ENCODE measurements at places on chromosomes 2 and 18.

DNA sequence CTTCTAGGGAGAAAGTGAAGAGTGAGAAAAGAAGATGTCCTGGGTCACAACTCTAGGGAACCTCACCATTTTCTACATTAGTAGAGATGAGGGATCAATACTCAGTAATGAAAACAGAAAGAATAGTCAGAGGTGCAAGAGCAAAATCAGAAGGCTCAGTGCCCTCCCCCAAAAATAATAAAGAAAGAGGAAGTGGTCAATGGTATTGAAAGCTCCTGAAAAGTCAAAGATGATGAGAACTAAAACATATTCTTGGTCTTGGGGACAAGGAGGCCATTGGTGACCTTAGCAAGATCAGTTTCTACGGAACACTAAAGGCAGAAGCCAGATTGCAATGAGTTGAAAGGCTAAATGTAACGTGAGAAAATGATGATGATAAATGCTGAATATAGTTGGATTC is 24.5 kb upstream of the MYO1B start:
- DNase-seq, result no peak

DNA sequence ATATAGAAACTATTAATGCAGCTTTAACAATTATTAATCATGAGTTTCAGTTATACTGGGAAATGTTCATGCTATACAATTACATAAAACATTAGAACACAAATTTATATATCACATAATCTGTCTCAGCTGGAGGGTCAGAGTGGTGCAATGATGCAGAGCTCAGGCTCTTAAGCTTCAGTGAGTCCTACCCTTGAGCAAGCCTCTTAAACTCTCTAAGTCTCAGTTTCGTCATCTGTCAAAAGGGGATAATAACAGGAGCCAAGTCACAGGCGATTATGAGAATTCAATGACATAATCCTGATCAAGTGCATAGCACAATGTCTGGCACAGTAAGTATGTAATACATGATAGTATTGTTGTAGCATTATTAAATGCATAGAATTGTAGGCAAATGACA is 46.0 kb downstream of the LAMA1 start:
- no peak for DNase-seq

- no peak for DNase-seq
Measured at GRCh38 chr18:77032181-77032701, 100.3 kb downstream of the MBP start.

- DNase-seq, result no peak
Measured at GRCh38 chr18:12324991-12325725, 17.1 kb downstream of the TUBB6 start.

GRCh38 chr2:98601532-98602132 is 6.7 kb downstream of the COA5 start:
- peak; percentile 29 for DNase-seq

DNA sequence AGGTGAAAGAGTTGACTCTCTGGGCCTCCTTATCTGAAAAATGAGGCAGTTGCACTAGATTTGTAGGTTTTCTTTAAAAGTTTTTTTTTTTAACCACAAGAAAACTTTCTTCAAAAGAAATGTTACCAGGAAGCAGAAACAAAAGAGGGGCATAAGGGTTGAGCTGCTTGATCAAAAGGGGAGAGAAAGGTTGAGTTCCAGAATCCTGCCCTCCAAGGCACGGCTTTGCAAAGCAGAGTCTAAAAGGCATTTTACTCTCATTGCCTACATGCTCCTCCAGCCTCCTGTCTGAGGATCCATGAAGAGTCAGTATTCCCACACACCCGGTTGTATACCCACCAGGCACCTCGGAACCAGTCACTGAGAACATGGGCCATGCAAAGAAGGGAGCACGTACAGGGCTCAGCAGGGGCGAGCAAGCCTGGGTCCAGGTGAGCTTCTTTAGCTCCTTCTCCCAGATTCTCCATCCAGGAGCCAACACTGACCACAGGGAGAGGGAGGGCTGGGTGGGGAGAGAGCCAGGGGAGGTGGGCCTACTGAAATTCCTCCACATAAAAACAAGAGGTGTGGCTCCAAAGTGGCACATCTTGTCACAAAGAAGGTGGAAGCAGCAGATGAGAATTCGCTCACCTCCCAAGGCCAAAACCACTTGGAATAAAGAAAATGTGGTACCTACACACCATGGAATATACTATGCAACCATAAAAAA is 116.0 kb upstream of the EPC2 start:
- DNase-seq, result no peak

- peak; percentile 27 for DNase-seq
Measured at GRCh38 chr2:110948027-110948674, 172.6 kb upstream of the BCL2L11 start.

DNA sequence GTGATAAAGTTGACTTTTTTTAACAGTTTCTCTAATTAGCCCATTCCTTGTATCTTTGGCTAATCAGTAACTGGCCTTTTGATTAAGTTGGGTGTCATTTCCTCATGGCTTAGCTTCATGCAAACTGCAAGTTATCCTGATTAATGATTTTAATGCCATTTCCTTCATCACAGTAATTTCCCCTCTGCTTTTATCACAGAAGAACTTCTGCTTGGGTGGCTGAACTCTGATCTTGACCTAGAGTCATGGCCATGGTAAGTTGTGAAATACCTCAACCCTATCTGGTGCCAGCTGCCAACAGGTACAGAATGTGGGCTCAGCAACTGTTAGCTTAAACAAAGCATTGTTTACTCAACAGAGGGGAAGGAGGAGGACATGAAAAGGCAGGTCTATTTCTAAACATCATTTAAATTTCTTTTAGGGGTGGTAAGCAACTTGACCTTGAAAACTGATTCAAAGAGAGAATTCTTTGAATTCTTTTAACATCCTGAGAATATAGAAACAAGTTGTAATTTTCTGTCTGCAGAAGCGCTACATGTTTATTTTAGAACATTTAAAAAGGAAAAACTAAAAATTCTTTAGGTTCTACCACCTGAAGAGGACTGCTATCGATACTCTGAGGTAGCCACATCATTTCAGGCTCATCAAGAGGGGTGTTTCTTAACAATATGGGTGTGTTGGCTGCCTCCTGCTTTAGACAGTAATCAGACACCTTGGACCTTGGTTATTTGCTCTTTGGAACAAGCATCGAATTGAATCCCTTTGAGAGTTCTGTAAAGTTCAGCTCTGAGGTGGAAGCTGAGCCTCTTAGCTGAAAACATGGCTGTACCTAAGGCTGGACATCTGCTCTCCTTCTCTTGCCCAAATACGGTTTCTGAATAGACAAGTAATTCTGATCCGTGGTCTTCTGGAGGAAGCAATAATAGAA is 39.7 kb downstream of the ANXA4 start:
- DNase-seq, result peak; percentile 15

DNA sequence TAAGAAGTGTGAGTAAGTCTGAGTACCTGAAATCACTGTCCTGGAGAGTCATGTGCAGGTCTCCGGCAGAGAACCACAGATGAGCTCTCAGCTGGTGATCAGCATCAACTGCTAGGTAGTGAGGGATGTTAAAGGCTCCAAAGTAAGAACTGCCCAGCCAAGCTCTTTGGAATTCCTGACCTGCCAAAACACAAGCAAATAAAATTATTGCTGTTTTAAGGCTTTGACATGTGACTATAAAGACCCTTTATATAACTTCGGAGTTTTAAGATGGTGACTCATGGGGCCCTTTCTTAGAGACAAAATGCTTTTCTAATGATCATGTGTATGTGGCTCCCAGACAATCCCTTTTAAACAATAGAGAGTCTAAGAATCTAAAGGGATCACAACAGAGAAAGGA is 855.7 kb downstream of the TRIB2 start:
- no peak for DNase-seq

GRCh38 chr2:19669559-19669958 is 232.2 kb downstream of the TTC32 start:
- no peak for DNase-seq

GRCh38 chr2:73268830-73269685 is 15.2 kb downstream of the FBXO41 start:
- DNase-seq, result peak; percentile 70

DNA sequence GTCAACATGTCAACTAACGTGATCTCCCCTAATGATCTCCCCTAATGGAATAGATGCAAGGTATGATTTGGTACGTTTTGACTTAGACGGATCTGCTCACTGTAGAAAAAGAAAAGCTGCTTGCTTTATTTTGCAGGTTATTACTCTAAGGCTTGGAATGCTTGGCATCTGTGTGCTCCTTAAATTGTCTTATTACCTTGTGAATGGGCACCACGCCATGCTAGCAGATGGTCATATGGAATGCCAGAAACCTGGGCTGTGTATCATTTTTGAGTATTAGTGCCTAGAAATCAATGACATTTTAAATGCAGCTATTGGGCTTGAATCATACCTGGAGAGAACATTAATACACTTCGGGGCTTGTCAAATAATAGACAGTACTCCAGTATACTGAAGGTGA is 16.5 kb upstream of the FIGN start:
- no peak for DNase-seq

DNA sequence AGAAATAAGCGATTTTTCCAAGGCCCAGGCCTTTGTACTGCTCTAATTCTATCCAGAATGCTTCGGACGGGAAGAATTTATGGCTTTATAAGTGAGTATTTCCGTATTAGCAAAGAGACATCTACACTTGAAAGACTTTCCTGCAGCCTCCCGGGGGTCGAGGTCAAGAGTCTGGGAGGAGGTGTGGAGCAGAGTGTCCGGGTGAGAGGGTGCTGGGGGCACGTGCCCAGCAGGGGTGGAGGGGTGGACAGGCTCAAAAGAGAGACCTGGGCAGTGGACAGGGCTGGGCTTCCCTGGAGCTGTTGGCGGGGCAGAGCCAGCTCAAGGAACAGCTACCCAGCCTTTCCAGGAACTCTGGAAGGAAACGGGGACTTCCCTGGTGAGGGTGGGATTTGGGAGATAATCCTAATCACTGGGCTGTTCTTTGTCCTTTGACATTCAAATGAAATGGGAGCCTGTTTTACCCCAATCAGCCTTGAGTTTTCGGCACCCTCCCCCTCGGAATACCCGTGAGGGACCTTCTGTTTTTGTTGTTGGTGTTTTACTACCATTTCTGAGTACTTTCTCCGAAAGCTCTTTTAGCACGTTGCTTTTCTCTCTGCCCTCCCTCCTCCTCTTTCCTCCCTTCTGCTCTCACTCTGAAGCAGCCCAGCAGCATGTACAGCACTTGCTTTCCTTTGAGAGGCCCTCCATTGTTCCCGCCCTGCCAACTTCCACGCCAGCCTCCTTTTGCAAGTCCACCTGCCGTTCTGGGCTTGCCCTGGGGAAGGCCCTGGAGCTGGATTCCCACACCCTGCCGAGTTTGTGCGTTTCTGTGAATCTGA is 164.7 kb downstream of the AGAP1 start:
- DNase-seq, result peak; percentile 18

DNA sequence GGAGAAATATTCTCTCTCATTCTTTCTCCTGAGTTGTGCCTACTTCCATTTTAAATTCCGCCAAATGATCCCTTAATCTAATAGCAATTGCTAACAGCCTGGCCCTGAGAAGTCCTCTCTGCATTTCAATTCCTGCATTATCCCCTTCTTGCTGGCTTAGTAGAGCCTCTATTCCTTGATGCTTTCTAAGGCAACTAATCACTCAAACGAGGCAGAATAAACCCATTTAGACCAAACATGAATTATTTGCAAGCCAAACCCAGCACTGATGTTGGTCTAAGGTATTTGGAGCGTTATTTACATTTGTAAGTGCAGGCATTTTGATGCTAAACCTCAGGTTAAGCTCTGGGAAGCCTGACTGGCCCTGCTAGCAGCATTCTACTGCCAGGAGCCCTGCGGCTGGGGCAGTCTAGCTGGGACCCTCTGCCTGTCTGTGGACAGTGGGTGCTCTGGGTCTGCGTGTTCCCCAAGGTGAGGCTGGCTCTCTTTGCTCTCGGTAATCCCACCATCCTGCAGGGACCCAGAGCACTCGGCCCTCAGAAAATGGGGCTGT is 173.1 kb upstream of the HS6ST1 start:
- no peak for DNase-seq

GRCh38 chr2:55452879-55453278 is 33.2 kb upstream of the CCDC88A start:
- peak; percentile 47 for DNase-seq

DNA sequence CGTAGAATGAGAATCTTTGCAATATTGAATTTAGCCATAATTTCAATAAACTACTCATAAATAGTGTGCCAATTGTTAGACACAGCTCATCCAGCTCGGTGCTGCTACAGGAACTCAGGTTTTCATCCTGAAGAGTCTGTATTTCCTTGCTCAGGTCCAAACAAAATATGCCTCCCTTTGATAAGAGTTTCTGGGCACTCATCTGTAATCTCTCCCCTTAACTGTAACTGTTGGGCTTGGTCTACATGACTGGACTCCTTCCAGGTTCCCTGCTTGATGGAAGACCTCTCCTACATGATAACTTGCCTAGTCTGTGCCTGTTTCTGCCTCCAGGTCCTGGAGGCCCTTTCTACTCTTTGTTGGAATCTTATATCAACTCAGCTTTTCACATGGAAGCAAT is 57.9 kb downstream of the GCA start:
- DNase-seq, result no peak

DNA sequence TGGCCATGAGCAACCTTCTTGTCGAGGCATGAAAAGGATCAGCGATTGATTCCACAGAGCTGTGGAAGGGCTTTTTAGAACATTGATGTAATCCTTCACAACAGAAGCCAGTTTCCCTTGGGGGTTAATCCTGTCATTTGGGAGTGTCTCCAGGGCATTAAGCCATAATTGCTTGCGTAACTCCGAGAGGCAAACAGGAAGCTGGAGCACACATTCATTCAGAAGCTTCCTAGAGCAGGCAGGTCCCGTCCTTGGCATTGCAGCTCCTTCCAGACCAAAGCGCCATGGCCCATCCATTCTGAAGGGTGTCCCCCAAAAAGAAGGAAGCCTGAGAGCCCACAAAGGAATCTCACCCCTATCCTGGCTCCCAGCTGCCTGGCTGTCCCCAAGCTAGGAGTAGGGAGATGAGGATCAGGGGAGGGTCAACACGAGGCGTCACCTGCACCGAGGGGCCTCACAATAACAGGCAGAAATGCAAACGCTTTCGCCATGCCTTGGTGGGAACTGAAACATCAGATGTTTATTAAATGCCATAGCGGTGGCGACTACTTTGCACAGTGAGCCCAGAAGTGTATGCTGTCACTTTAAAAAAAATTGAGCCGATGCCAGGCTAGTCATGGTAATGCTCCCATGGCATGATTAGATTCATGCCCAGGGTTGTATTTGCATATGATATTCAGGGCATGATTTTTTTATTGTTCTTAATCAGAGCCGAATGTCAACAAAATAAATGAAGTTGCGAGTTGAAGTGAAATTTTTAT is 339.4 kb downstream of the BCL11A start:
- peak; percentile 77 for DNase-seq

DNA sequence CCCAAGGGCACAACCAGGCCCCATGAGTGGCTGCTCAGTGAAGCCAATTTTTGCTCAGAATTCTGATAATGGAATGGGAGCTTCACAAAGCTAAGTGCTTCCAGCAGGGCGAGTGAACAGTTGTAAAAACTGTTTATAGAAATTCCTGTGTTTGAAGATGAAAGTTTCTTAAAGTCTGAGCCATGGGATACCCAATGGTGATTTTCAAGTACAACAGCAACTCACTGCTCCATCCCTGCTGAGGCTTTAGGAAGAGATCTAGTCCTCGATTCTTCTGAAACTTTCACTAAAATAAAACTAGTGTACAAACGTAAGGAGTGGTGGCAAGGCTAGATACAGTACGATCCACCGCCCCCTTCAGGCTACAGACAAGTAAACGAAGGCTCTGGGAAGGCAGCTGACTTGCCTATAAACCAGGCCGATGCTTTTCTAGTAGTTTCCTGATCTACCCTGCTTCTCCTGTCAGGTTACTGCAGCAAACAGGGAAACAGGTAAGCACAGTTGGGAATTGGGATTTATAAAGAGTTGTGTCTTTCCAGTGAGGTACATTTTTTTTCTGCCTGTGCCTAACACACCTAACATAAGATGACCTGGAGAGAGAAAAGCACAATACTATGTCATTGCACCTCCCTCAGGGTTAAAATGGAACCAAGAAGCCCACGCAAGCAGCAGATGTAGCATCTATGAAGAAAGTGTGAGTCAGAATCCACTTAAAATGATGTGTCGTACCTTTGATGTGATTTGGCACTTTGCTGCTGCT is 108.7 kb downstream of the UXS1 start:
- DNase-seq, result no peak

Data from NCI-H2029 (cell line).